NCI-H1694 treated with DMSO at 0.1 percent for 48 hours (cell line): ENCODE measurements at places on chromosomes 12 and 14.
A peak's percentile ranks its signal among the peaks of the same experiment; 100 is the strongest.

GRCh38 chr14:106508216-106508615 is 981.8 kb downstream of the TMEM121 start:
- no peak for DNase-seq

DNA sequence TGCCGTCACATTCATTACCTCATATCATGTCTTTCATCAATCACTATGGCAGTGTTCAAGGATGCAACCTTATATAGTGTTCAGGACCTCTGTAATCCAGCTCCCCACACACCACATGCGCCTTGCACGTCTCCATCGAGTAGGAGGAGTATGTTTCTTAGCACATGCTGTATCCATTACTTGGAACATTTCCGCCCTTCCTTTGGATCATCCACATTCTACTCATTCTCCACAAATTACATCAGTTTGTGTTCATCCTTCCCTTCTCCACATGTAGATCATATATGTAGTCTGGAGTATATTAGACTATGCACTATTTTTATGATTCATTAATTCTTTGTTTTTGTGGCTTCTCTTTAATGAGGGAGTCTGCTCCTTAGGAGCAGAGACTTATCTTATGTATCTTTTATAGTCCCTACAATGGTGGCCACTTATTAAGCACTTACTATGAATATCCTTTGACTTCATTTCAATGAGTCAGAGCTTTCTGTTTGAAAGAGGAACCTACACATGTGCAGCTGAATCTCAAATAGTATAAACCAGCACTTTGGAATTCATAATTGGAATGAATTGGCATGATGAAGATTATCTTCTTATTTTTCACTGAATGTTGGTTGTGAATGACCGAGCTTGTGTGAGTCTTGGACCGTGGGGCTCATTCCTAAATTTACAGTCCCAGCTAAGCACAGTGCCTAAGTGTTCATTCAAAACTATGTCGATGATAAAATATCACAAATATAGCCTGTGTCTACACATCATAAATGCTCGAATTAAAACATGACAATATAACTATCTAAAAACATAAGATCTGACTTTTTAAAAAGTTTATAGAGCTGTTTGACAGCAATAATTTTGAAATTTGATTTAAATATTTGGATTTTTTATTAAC is 30.2 kb upstream of the NPAS3 start:
- DNase-seq, result no peak

DNA sequence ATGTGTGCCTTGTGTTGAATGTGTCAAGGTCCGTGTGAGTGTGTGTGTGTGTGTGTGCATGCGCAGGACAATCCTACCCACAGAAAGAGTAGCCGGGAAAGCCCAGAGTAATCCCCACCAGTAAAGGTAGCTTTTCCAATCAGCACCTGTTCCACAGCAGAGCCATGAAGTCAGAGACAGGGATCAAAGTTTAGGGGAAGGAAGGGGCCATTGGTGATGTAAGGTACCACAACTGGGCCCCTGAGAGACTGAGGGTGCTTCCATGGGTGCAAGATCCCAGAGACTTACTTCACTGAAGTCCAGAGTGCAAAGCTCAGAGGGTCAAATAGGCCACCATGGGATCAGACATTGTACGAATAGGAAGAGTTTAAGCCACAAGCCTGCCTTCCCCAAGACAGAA is 20.5 kb downstream of the OR10P1 start:
- DNase-seq, result no peak

- no peak for DNase-seq
Observed at GRCh38 chr14:85363358-85363757, 166.6 kb upstream of the FLRT2 start.

GRCh38 chr14:24207104-24207551 is 1.6 kb downstream of the TSSK4 start:
- DNase-seq, result no peak

DNA sequence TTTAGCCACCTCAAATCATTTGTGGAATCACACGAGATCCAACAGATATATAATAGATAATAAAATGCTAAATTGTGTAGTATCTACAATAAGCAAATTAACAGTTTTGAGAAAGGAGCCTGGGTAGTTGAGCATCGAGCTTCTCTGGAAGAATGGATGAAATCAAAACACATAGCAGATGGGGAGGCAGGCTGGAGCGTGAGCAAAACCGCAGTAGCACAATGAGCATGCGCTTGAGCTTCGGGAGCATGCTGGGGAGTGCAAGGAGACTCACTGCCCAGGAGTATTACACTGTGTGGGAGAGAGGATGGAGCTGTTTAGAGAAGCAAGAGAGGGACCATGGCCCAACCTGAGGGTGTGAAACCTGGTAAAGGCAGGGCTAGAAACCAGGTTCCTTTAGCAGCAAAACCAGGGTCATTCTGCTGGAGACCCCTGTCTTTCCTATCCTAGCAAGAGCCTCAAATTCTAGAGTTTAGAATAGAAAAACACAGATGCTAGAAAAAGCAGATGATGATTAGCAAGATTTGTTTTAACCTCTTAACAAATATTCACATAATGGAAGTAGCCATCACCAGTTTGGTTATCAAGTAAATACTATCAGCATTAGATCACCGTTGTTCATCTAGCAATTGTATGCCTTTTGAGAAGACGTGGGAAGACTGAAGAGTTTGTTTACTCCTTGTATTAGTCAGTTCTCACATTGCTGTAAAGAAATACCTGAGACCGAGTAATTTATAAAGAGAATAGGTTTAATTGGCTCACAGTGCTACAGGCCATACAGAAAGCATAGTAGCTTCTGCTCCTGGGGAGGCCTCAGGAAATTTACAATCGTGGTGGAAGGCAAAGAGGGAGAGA is 484.8 kb downstream of the EGLN3 start:
- peak; percentile 80 for DNase-seq
